Ecto neural progenitor cell (in vitro differentiated cells): ENCODE measurements at places on chromosomes 4 and X.

GRCh38 chr4:184534511-184535391, 60.4 kb upstream of the IRF2 start:
- DNase-seq = no peak

GRCh38 chr4:85018983-85019382, 52.5 kb upstream of the WDFY3 start:
- no peak for DNase-seq

- DNase-seq = no peak
These were observed 78.6 kb upstream of the PNPLA4 start for GRCh38 chrX:8005678-8006347.

DNA sequence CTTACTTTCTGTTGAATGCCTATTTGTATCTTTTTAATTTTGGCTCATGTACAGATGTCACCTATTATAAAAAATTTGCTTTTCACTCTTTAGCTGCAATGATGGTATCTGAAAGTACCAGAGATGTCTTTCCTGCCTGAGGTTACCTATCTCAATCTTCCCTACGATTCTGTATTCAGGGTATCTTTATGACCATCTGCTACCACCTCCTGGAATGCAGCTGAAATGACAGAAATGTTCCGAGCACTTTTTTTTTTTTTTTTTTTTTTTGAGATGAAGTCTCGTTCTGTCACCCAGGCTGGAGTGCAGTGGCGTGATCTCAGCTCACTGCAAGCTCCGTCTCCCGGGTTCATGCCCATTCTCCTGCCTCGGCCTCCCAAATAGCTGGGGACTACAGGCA, 136.4 kb downstream of the REPS2 start:
- no peak for DNase-seq

GRCh38 chr4:40493160-40493559, 136.5 kb downstream of the RBM47 start:
- DNase-seq = no peak

DNA sequence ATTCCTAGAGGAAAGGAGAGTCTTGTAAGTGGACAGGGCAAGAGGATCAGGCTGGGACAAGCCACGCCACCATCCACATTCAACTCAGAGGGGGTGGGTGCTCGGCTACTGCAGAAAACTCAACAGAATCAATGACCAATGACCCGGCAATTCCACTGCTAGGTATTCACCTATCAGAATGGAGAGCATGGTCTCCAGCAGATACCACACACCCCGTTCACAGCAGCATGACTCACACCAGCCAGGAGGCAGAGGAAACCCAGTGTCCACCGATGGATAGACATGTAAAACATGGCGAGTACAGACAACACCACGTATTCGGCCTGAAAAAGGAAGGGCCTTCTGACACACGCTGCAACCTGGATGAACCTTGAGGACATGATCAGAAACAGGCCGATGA, 175.9 kb downstream of the AFAP1 start:
- no peak for DNase-seq

GRCh38 chrX:118632862-118633261, 94.5 kb upstream of the IL13RA1 start:
- no peak for DNase-seq

GRCh38 chrX:114976292-114976691, 41.1 kb downstream of the IL13RA2 start:
- no peak for DNase-seq
